Thymus (tissue), 14 donors: ENCODE measurements at places on chromosomes 12 and 14. TPM values are rescaled to one million over a fixed set of nuclear protein-coding genes. Genes with fewer than 3 reads are reported as not detected.

DNA sequence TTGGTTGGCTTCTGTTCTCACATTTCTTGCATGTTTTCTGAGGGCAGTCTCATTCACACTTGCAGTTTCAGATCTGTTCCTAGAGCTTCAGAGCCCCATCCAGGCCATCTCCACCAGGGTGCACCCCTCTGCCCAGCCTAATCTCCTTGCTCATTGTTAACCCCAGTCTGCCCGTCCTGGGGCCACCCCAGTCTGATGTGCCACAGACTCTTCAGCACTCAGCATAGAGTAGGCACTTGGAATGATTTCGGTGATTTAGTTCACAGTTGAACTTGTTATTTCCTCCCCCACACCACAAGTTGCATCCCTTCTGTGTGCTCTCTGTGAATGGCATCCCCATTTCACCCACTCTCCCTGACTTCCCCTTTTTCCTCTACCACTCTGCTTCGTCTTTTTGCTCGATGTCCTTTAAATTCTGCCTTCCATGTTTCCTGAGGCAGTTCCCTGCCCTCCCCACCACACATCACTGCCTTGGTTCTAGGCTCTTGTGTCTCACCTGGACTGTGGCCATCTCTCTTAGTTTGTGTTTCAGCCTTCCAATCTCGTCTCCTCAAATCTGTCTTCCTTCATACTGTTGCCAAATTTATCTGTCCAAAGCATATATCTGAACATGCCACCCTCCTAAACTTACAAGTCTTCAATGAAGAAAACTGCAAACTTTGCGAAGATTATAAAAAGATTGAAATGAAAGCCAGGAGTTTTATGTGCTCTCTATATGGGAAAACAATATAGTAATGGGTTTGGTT is 41.5 kb downstream of the ANO6 start:
- no peak overlapping the region for H3K4me3 ChIP-seq
- peaks cover 23% of the 10 kb centered on the region for H3K4me1 ChIP-seq
- H3K27ac ChIP-seq = no peak overlapping the region
- DNase-seq = no peak
- H3K27me3 ChIP-seq = no peaks in the 10 kb centered on the region
- H3K36me3 ChIP-seq = no peaks in the 10 kb centered on the region

- H3K4me3 ChIP-seq = no peak overlapping the region
- no peak overlapping the region for H3K27ac ChIP-seq
- H3K36me3 ChIP-seq = no peaks in the 10 kb centered on the region
- H3K27me3 ChIP-seq = no peaks in the 10 kb centered on the region
- no peak for DNase-seq
Measured at GRCh38 chr12:101021442-101021841, 188.6 kb downstream of the SLC5A8 start.

GRCh38 chr14:57364659-57365450 is 25.5 kb upstream of the NAA30 start:
- DNase-seq = no peak
- no peaks in the 10 kb centered on the region for H3K4me1 ChIP-seq
- no peak overlapping the region for H3K4me3 ChIP-seq
- H3K27ac ChIP-seq = no peak overlapping the region
- H3K27me3 ChIP-seq = peaks cover 13% of the 10 kb centered on the region
- no peaks in the 10 kb centered on the region for H3K36me3 ChIP-seq

DNA sequence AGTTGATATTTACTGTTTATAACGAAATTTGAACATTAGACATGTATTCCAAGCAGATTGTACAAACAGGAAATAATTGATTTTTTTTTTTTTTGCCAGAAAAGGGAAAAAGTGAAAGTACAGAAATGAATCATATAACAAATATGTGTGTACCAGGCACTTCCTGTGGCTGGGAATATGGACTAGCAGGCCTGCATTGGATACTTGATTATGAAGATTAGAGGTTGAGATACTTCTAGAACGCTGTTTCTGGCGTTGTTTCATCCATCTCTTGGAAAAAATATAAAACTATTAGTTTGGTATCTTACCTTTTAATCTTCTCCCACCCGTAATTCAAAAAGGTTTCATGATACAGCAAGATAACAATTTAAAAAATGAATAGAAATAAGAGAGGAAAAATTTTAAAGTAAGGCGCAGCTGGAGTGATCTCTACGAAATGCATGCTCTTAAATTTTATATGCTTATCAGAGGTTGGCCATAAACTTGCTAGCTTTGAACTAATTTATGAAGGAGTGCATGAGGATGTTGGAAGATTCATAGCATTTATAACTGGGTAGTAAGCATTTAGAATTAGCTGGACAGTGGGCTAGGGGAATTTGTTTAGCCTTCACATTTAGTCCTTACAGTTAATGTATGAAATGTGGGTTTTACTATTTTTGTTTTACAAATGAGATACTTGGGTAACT is 90.8 kb downstream of the AEBP2 start:
- no peak overlapping the region for H3K4me3 ChIP-seq
- H3K36me3 ChIP-seq = no peaks in the 10 kb centered on the region
- no peaks in the 10 kb centered on the region for H3K27me3 ChIP-seq
- no peak overlapping the region for H3K27ac ChIP-seq
- DNase-seq = no peak

The SCYL2 gene
- 31.0 TPM for total RNA-seq
